Activated CD4-positive, alpha-beta T cell treated with anti-CD3 and anti-CD28 coated beads for 24 hours (primary cell): ENCODE measurements at places on chromosomes 2 and 18.

- no peak for DNase-seq
These were observed 14.1 kb upstream of the MSH2 start for GRCh38 chr2:47388888-47389287.

DNA sequence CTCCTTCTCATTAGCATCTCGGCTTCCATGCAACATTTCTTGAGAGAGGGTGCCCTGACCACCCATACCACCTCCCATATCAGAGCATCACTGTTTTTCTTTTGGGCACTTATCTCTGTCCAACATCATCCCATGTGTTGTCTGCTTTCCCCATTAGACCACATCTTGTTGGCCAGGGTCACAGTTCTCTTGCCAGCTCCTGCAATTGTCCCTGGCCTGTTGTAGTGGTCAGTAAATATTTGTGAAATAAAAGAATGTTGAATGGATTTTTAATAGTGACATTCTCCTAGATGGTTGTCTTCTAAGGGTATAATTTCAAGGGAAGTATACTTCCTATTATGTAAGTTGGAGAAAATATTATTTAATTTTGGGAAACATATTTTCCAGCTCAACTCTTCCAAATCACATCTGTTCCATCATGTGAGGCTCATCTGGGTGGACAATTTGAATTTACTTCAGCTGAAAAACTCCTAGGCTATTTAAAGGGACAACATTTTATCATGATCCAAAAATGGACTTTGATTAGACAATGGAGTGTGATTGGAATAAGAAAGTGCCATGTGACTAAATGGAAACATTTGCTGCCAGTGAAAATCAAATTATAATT is 83.0 kb downstream of the MOGAT1 start:
- DNase-seq = no peak

- no peak for DNase-seq
These were observed 636 bp downstream of the ARL4C start for GRCh38 chr2:234496055-234496834.

DNA sequence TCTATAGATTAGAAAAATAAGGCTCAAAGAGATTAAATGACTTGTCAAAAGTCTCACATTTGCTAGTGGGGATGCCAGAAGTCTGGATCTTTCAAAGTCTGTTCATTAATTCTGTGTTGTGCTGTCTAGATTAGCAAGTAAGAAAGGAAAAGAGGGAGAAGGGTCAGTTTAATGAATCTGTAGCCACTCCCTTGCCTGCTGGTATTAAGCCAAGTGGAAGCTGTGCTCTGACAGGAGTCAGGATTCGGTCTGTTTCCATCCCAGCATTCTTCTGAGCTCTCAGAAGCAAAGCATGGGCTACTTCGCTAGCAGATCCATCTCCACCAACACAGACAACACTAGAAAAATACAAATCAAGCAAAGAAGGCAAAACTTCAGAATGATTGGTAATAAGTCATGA is 98.5 kb downstream of the CERKL start:
- DNase-seq = no peak

DNA sequence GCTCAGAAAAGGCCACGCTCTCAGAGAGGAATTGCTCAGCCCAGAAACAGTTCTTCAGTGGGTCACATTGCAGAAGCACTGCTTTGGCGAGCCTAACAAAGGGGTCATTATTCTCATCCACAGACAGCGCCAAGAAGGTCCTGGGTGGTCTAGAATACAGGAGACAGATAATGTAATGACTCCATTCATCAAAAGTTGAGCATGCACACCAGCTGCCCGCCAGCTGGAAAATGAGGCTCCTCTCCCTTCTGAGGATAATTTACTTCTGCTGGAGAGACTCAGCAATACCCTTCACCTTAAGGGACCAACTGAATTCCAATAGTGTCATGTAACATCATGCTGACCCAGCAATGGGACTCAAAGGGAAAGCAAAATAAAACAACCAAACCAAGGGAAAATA is 79.9 kb downstream of the TRIB2 start:
- DNase-seq = no peak

DNA sequence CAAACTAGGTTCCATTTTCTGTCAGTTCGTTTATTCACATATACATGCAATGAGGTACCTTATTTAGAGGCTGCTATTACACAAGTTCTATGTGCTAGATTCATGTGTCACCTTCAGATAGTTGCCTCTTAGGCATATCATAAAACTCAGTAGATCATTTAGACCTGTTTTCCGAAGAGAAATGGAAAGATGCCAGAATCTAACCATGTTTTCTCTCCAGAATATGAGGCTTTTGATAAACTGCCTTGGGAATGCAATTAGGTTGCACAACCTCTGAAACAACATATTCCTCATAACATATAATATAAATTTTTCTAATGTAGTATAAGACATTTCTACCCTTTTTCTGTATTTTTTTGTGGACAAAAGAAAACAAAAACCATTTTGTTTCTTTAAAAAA is 108.1 kb downstream of the PRPF40A start:
- no peak for DNase-seq

- DNase-seq = no peak
These were observed 7.9 kb downstream of the PKP4 start for GRCh38 chr2:158464426-158465281.

DNA sequence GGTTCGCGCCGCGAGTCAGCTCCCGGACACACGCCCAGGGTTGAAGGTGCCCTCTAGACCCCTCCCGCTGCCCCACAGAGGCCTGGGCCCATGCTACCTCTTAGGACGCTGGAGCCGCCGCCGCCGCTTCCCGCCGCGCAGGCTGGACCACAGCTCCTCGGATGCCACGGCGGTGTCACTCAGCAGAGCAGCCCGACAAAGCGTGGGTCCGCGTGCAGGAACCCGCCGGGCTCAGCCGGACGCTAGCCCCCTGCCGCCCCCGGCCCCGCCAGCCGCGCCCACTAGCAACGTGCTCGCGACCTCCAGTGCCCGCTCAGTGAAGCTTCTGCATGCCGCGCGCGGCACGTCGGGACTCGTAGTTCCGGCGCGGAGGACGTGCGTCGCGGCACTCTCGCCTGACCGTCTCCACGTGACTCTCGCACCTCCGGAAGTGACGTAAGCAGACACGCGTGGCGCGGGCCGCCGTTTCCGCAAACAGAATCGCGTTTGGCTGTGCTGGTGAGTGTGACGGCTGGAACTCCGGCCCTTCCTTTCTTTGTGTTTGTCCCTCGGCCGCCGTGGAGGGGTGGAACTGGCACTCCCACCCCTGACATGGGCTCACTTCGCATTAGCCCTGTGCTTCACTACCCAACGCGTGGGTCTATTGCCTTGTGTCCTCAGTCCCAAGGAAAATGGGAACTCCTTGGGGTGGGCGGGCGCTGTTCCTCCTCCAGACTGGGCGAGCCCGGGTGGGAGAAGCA is at the start of the genes FAM210A and RNMT:
Gene FAM210A, minus strand, starts transcription at position 327 of the 740 bp plus-strand sequence. CDS start 44,481 bp downstream, outside the sequence.
Gene RNMT, plus strand, starts transcription at position 442 of the 740 bp plus-strand sequence. CDS start 4,845 bp downstream, outside the sequence.
- peak; percentile 90 for DNase-seq

GRCh38 chr2:181517685-181518301 is 60.6 kb downstream of the ITGA4 start:
- no peak for DNase-seq
